ENCODE measurements at places on chromosomes 6 and 20.
A peak's percentile ranks its signal among the peaks of the same experiment; 100 is the strongest.

- no peak for DNase-seq
These were observed 106.3 kb upstream of the RIPOR2 start for GRCh38 chr6:25042036-25042521.

DNA sequence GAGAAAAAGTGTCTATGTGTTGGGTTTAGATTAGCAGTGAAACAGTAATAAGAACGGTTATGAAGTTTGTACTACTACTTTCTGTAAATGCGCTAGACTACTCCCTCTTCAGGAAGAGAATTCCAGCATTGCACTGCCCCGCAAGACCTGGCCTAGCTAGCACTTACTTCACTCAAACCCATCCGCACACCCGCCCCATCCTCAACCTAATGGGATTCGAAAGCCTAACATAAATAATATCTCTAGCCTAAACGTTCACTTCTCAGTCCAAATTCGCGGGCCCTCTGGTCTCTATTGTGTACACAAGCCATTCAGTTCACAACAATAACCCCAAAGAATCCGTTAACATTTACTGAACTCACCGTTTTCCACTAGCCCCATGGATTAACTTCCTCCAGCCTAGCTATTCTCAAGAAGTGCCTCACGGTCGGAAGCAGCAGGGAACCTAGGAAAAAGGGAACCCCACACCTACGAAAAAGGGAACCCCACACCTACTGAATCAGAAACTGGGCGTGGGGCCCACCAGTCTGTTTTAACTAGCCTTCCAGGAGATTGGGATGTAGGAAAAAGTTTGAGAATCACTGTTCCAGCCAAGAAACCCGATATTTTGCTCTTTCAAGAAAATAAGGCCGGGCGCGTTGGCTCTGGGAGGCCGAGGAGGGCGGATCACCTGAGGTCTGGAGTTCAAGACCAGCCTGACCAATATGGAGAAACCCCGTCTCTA, 45.4 kb upstream of the BTN3A2 start:
- DNase-seq, result no peak

GRCh38 chr6:119076173-119076572, 2.3 kb downstream of the FAM184A start:
- no peak for DNase-seq

GRCh38 chr6:31861919-31862343, 690 bp downstream of the NEU1 start:
- DNase-seq, result no peak

DNA sequence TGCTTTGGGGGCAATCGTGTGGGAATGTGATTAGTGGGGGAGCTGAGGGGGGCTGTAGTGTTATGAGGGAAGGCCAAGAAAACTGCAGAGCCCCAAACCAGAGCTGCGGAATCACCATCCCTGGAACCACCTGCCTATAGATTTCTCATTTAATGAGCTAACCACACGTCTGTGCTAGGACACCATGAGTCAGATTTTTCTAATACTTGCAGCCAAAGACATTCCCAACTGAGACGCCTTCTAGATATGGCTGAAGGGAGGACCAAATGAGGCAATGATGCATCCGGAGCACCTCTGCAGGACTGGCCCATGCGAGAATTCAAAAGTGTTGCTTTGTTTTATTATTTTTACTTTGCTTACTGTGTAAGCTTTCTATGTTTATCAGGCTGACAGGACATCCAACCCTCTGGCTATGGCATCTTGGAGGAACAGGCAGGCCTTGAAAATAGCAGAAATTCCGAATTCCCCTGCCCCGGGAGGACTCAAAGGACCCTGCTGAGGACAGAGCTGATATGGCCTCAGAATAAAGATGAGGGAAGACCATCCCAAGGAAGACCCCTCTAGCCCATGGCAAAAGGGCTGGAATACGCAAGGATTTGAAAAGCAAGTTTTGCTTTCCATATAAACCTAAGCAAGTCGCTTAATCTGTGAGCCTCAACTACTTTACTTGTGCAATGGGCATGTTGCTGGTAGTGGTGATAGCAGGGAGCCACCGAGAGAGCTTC, 3.1 kb upstream of the PTGIS start:
- DNase-seq, result no peak

- DNase-seq, result no peak
These were observed 205.2 kb upstream of the CEP162 start for GRCh38 chr6:84432619-84433018.

GRCh38 chr6:130978660-130979396, 84.2 kb downstream of the EPB41L2 start:
- no peak for DNase-seq

DNA sequence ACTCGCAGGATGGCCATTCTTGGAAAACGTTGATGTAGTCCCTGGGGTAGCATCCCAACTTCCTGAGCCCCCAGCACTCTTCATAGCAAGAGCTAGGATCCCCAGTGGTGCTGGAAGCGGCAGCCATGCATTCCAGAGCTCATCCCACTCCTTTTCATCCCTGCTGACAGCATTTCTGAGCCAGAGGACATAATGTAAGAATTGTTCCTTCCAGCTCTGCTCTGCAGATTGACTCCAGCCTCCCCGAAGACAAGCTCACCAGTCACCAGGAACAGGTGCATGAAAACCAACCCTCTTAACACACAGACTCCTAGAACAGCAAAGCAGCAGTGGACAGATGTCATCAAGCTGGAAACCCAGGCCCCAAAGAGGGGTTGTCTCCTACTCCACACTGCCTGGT, 3.8 kb downstream of the SLC13A3 start:
- DNase-seq, result no peak

GRCh38 chr6:148657048-148657447, 89.8 kb upstream of the UST start:
- no peak for DNase-seq

DNA sequence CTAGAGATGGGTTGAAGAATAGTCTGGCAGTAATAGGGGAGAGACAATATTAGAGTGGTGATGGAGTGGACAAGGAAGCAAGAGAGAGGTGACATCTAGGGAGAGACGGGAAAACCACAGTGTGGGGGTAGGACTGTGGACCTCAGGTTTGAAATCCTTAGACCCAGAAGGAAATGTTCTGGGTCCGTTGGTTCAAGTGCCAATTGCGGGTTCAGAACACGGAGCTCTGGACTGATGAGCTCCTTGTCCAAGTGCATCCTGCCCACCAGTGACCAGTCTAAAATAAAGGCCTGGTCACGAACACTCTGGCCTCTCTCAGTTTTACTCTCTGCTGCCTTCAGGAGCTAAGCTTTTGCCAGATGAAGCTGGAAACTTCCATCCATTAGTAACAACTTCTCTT, 174.0 kb downstream of the LINC00237 start:
- no peak for DNase-seq

GRCh38 chr20:6120491-6120988, 2.3 kb downstream of the FERMT1 start:
- DNase-seq, result no peak

GRCh38 chr6:148044261-148044751, 298.3 kb upstream of the SASH1 start:
- DNase-seq, result no peak

DNA sequence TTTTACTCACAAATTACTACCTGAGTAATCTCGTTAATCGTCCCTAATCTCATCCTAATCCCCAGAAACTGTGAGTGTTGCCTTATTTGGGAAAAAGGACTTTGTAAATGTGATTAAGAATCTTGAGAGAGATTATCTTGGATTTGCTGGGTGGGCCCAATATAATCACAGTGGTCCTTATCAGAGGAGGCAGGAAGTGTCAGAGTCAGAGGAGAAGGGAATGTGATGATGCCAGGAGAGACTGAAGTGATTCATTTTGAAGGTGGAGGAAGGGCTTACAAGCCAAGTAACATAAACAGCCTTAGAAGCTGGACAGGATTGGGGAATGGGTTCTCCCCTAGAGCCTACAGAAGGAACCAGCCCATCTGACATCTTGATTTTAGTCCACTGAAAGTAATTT, 16.7 kb downstream of the RPP21 start:
- DNase-seq, result no peak

DNA sequence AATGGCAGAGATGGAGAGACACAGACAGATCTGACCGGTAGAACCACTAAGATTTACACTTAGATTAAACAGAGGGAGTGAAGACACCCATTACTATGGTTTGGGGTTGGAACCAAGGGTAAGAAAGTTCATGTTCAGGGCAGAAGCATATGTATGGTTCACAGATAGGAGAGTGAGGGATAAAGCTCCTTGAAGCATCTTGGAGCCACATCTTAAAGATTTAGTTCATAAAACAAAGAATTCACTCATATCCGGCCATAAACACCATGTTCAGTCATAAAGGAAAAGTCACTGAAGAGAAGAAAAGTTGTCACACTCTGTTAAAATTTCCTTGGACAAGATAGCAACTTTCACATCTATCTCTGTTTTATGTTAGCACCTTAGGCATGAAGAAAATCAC, 18.0 kb downstream of the STX7 start:
- DNase-seq, result no peak

DNA sequence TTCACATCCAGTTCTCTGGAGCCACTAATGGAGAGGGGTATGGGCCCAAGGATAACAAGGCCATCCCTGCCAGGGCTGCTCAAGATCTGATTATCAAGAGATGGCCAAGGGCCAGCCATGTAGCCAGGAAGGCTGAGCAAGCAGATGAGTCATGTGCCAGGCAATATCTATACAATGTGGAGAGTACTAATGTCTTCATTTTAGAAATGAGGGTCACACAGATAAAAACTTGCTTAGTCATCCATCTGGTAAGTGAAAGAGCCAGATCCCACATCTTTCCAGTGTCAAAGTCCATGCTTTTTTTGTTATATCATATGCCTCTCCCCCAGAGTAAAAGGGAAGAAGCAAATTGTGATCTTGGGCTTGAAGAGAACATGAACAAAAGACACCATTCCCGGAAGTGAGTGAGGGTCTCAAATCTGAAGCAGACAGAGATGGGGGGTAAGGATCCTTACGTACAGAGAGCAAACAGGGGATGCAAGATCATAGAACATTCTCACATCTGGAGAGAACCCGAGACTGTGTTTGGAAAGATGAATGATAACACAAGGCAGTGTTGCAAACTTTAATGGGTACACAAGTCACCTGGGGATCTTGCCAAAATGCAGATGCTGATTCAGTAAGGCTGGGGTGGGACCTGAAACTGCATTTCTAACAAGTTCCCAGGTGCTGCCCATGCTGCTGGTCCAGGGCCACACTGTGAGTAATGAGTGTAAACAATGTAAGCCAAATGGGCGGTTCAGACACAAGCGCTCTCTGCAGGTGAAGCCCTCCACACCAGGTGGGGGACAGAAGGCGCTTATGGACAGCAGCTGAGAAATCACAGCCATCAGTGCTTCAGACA, 20.0 kb upstream of the GSTA3 start:
- no peak for DNase-seq

- no peak for DNase-seq
These were observed 379.9 kb downstream of the CD109 start for GRCh38 chr6:74075896-74076295.

- no peak for DNase-seq
These were observed 124.8 kb downstream of the AHI1 start for GRCh38 chr6:135372758-135373157.

DNA sequence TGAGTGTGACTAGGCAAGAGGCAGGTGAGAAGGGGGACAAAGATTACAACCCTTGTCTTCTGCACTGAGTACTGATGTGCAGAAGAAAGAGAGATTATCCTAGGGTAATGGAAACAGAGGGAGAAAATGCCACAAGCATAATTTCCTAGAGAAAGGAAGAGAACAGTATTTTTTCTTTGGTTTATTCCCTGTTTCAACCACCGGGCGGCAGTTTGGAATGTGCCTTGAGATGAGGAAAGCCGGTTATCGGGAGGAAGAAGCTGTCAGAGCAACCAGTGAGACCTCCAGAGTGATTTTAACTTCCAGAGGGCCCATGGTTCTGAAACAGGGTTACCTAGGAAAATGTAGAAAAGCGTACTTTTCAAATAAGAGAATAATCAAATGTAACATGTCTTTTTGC, 121.4 kb downstream of the REV3L start:
- no peak for DNase-seq

DNA sequence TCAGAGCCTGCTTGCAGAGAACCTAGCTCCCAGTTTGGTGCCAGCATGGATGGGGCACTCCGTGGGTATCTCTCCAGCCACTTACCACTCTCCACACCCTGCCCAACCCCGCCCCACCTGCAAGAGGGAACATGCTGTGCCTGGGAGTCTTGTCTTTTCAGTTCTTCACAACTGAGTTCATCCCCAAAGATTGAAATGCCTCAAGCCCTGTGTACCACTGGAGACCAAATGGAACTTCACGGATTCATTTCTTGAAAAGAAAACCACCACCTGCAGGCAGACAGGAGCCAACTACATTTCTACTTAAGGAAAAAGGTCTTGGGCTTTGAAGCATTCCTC, 50.1 kb downstream of the TRERF1 start:
- DNase-seq, result no peak

DNA sequence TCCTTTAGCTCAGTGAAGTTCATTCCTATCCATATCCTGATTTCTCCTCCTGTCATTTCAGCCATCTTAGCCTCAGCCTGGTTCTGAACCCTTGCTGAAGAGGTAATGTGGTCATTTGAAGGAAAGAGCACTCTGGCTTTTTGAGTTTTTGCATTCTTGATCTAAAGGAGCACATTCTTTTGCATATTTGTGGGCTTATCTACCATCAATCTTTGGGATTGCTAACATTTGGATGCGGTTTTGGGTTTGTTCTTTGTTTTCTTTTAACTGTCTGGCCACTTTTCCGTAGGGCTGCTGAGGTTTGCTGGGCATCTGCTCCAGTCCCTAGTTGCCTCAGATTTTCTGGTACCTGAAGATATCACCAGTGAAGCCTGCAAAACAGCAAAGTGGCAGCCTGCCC, 238.3 kb downstream of the EPM2A start:
- DNase-seq, result no peak

DNA sequence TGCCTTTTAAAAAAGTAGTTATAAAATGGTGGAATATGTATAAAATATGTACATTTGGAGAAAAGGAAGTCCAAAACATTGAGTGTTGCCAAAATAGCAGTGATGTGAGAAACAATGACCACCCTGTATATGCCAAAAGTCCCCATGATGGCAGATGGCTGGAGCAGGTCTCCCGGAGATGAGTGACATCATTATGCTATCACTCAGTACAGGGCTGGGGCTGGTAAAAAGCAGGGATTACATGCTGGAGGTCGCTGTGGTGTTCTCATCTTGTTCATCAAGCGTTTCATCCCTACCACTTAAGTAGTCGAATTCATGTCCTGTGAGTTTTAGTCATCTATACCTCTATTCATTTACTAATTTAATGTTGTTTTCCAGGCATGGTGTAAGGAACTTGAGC, 315.3 kb upstream of the SLC35B3 start:
- no peak for DNase-seq

GRCh38 chr6:133236932-133237331, 4.2 kb upstream of the EYA4 start:
- no peak for DNase-seq

DNA sequence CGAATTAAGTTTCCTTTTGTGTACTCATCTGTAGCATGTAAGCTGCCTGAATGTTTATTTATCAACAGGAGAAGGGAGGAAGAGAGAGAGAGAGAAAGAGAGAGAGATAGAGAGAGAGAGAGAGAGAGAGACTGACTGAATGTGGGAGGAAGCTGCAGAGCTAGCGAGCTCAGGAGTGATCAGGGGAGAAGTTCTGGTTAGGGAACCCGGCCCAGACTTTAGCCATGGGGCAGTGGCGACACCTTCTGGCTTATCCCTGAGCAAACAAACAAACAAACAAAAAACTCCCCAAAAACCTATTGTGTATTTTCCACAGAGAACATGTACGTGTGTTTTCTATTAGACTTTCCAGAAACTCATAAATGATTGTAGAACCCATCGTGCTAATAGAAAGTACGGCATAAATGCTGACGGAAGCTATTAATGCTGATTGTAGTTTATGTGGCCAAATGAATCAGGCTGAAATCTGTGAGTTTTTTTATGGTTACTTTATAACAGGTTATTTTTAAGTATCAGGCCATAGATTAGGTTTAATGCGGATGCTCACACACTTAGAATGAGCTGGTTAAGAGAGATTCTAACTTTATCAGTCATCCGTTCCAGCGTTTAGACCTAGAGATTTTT, 92.8 kb downstream of the CLIC5 start:
- DNase-seq, result peak; percentile 0
